ENCODE measurements at places on chromosomes 7 and 10. TPM values are rescaled to one million over a fixed set of nuclear protein-coding genes. Genes with fewer than 3 reads are reported as not detected.
A peak's percentile ranks its signal among the peaks of the same experiment; 100 is the strongest.

GRCh38 chr7:37703361-37703760 is 19.8 kb downstream of the GPR141 start:
- DNase-seq, result no peak

The FOXI2 gene
- total RNA-seq, result not detected

DNA sequence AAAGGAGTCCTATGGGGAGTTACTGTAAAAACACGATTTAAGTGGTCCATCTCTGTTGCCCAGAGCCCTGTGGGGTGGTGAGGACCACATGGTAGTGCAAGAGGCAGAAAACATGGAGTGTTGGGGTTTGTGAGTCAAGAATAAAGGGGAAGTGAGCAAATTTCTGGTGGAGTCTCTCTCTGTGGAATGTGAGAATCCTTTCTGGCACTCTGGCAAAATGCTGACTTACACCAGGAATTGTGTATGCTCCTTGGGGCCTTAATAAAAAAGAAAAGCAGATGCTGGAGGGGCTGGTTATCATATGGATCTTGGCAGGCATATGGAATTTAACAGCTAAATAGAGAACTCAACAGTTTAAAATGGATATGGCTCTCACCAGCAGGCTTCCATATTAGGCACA is 486.0 kb downstream of the TNS3 start:
- no peak for DNase-seq

The CAMK2G gene
- 27.7 TPM for total RNA-seq

The SH2D4B gene
- 0.23 TPM for total RNA-seq

- DNase-seq, result no peak
Observed at GRCh38 chr7:79091011-79091410, 362.5 kb downstream of the MAGI2 start.

The CCM2 gene
- total RNA-seq, result 59.8 TPM

DNA sequence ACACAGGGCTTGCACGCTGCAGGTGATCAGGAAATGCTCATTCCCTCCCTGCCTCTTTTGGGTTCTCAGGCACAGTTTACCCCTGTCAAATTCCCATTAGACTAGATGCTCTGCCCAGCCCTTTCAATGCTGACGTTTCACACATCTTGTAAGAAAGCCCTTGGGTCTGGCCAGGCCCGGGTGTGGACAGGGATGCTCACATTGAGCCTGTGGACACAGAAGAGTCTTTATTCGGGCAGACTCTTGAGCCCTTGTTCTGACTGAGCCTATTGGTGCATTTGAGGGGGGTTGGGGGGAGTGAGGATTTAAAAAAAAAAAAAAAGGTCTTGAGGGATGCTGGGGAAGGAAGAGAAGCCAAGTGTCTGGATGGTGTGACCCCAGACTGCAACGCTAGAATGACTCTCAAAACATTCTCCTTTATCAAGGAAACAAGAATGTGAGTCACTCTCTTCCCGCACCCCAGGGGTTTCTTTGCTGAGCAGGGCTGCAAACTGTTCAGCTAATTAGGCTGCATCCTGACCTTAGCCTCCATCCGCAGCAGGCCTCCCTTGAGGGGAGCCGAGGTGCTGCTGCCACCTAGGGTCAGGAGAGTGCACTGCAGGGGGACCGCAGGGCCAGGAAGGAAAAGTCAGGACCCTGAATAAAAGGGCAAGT is 53.6 kb upstream of the TMEM72 start:
- peak; percentile 81 for DNase-seq

GRCh38 chr7:45220846-45221618 is 63.4 kb downstream of the RAMP3 start:
- no peak for DNase-seq

DNA sequence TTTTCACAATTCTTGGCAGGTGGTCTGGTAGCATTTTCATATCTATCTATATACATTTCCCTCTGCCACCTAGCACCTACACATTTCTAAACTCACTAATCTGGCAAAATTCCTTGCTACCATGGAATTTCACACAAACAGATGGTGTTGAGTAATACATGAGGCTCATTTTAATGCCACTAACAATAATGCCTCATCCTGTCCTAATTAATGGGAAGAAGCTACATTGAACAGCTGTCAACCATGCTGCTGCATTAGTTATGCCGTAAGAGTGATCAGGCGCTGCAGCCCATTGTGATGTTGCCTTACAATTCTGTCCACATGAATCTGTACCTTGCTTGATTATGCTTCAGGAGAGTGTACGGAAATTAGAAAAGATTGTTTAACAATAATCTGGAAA is 23.2 kb downstream of the COL1A2 start:
- DNase-seq, result no peak
